Activated CD4-positive, alpha-beta T cell treated with anti-CD3 and anti-CD28 coated beads, Interleukin-2, amount 50 U/mL, for 24 hours (primary cell): ENCODE measurements at places on chromosomes 4 and X.

- DNase-seq: no peak
Observed at GRCh38 chrX:150324035-150324728, 38.9 kb upstream of the MAMLD1 start.

- DNase-seq: no peak
Observed at GRCh38 chrX:22652596-22652995, 347.2 kb upstream of the DDX53 start.

DNA sequence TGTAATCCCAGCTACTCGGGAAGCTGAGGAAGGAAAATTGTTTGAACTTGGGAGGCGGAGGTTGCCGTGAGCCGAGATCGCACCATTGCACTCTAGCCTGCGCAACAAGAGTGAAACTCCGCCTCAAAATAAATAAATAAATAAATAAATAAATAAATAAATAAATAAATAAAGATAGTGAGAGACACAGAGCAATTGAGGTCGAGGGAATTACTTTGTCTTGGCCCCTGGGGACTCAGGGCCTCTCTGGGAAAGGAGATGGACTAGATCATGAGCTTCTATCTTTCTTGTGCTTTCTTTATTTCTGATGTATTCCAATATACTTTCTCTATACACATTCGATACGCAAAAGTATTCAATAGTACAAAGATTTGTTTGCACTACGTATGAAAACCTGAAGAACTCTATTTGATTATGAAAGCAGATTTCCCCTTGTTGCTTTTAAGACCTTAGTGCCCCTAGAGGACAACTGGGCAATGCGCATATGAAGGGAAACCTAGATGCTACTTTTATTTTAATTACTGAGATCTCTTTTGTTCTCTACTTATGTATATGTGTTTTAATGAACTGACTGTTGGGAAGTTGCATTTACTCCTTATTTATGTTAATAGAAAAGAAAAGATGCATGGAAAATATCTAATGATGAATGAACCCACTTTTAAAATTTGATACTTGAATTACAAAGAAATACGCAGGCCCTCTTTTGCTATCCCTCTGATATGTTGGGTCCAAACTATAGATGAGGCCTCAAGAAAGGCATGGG, 12.8 kb upstream of the ELOVL6 start:
- peak; percentile 29 for DNase-seq

GRCh38 chr4:183403486-183403885, 41.0 kb upstream of the CDKN2AIP start:
- DNase-seq: no peak

GRCh38 chr4:55880652-55881280, 27.3 kb downstream of the EXOC1 start:
- DNase-seq: no peak

DNA sequence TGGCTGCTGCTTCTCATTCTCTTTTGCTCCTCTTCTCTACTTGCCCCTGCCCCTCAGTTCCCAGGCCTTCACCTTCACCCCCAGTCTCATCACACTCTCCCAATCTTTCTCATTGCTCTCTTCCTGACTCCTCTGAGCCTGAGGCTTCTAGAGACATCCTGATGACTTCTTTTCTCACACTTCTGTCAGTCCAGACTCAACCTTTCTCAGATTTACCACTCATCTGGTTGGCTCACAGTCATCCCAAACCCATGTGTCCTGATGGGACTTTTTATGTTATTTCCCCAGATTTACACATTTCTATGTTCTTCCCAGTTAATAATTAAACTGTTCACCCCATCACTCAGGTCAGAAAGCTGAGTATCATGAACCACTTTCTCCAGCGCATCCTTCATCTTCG, 68.0 kb downstream of the TMA16 start:
- DNase-seq: no peak

DNA sequence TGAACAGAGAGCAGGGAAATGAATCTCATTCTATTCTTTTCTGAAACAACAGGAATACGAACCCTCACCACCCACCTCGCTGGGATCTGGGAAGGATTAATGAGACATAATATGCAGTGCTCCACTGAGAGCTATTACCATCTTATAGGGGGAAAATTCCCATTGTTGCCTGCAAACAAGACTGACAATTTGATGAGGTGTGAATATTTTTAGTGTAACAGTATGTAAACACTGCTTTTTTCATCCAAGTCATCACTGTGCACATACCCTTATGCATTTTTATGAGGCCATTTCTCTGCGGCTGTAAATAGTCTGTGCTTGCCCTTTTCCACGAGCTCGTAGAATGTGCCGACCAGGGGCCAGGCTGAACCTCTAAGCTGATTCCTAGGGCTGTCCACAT, 285.6 kb upstream of the CPEB2 start:
- DNase-seq: no peak

- DNase-seq: no peak
Observed at GRCh38 chrX:21973321-21974010, 33.0 kb downstream of the SMS start.
